ENCODE measurements at places on chromosomes 16 and 17.
A peak's percentile ranks its signal among the peaks of the same experiment; 100 is the strongest.

- DNase-seq: no peak
Observed at GRCh38 chr16:10526962-10527361, 53.4 kb downstream of the EMP2 start.

GRCh38 chr17:55496094-55496881, 15.0 kb downstream of the SMIM36 start:
- DNase-seq: peak; percentile 76

GRCh38 chr16:53809088-53809932, 105.4 kb downstream of the FTO start:
- DNase-seq: no peak

GRCh38 chr16:20901436-20902112, 1.0 kb downstream of the LYRM1 start:
- DNase-seq: peak; percentile 73

- peak; percentile 81 for DNase-seq
Observed at GRCh38 chr16:69105501-69106361, at the start of gene HAS3. Gene HAS3, plus strand, starts transcription at chr16:69105653. Its CDS starts 3,743 bp downstream, at chr16:69109396.

- no peak for DNase-seq
Observed at GRCh38 chr17:78905116-78905515, 2.1 kb upstream of the CEP295NL start.

GRCh38 chr17:51046514-51047384, 73.9 kb downstream of the SPAG9 start:
- DNase-seq: peak; percentile 28

GRCh38 chr16:64773184-64773583, 348.7 kb downstream of the CDH11 start:
- no peak for DNase-seq

DNA sequence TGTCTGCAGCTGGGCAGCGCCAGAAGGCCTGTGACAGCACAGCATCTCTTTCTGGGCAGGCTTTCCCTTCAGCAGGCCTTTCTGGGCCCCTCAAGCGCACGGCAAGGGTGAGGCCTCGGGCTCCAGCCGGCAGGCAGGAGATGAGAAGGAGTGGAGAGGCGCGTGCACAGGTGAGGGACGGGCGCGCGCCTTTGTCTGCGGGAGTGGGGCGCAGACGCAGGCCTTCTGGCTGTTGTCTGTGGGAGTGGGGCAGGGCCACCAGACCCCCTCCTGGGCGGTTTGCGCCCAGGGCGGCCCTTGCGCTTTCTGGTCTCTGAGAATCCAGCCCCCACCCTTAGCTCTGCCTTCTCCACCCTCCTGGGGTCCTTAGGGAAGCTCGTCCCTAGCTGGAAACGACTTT, 6.5 kb downstream of the ZNF205 start:
- DNase-seq: no peak

DNA sequence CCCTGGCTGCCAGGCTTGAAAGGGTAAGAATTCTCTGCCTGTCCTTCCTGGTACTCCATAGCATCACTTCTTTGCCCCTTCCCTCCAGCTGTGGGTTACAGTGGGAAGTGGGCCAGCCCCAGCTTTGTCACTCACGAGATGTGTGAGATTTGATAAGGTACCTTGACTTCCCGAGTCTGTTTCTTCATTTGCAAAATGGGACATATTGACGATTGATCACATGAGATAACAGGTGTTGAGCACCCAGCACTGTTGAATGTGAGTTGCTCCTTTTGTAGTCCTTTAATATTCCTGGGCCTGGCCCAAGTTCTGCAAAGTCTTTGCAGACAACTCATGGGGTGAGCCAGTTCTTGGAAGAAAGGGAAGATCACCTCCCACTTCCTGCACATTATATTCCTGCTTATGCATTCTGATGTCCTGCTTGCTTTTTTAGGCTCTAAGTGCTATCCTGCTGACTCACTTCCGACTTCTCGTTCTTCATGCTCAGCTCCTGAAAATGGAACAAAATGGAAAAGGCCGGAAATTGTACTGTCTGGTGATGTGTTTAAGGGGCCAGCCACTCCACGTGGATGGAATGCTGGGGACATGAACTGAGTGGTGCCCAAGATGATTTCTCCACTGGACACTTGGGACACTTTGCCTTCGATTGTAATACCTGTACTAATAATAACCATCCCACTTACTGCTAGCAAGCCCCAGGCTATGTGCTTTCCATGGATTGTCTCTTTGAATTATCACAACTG, 8.3 kb upstream of the NLK start:
- no peak for DNase-seq

DNA sequence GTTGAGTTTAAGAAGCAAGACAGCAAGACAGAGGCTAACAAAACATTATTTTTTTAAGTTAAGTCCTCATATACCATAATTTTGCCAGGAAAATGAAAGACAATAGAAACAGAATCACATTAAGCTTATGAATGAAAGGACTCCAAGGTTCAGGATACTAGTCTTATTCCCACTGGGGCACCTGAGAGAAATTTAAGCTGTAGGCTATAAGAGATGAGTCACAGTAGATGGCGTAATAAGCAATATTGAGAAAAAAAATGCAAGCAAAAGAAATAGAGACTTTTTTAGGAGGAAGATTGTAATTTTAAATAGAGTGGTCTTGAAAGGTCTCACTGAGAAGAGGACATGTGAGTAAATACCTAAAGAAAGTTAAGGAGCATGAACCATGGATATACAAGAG, 57.1 kb upstream of the KIF2B start:
- DNase-seq: peak; percentile 22

DNA sequence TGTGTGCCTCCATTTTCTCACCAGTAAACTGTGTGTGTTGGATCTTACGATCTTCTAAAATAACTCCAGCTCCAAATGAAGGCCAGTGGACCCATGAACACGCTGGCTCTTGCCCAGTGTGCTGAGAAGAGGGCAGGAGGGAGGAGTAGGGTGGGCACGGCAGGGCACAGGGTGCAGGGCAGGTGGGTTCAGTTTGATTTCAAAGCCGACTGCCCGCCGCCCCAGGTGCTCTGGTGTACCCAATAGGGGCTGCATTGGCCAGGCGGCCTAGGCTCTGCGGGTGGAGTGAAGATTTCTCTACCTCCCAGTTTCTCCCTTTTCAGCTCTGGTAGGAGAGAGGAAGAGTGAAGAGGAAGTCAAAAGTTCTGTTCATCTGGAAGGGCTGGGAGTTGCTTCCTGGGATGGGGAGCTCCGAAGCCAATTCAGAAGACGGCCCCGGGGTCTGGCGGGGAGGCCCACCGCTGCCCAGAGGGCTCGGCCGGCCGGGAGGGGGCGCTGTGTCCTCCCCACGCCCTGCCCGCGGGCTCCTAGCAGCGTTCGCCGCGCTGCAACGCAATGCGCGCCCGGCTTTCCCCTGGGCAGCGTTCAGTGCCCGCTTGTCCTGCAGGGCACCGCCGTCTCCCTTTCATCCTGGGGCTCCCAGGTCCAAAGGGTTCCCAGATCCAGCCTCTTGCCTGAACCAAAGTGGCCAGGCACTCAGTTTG, 1.1 kb upstream of the CRHR1 start:
- DNase-seq: no peak

DNA sequence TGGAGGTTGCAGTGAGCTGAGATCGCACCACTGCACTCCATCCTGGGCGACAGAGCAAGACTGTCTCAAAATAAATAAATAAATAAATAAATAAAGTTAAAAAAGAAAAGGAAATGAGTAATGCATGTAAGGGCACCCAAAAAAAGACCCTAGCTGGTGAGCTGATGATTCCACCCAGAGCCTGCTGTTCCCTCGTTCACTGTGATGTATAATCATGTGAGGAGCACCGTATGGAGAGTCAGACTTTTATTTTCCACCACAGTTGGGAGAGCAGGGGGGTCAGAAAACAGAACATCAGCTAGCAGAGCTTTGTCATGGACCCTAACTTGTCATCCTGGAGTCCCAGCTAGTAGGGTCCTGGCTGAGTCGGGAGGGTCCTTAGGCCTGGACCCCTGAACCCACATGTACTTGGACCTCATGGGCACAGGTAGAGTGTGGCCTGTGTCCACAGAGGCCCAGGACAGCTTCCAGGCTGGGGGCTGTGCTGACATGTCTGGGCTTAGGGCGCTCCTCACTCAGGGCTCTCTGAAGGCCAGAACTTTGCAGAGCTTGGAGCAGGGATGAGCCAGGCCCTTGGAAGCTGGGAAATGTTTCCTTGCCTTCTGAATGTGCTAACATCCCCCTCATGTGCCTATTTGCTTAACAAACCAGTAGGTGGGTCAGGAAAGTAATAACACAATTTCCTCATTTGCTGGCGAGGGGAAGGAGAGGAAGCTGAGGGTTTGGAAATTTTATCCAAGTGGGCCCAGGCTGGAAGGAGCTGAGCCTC, 18.8 kb upstream of the LASP1NB start:
- no peak for DNase-seq

- DNase-seq: peak; percentile 38
Observed at GRCh38 chr17:17269926-17270773, 10.9 kb downstream of the COPS3 start.

DNA sequence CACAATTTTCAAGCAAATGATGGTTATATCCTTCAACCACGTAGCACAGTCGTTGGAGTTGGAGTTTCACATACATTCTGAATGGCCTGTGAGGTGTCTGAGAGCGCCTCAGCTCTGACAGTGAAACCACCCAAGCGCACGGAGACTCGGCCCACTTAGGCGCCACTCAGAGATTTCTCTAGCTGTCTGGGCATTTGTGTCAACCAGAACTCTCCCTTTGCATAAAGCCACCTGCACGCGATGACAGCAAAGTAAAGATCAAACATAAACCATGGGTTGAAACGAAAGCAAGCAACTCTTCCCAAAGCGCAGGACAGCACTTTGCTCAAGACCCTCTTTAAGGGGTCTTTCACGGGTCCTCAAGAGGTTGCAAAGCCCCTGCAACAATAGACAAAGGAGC, 533 bp downstream of the SLC6A4 start:
- no peak for DNase-seq

DNA sequence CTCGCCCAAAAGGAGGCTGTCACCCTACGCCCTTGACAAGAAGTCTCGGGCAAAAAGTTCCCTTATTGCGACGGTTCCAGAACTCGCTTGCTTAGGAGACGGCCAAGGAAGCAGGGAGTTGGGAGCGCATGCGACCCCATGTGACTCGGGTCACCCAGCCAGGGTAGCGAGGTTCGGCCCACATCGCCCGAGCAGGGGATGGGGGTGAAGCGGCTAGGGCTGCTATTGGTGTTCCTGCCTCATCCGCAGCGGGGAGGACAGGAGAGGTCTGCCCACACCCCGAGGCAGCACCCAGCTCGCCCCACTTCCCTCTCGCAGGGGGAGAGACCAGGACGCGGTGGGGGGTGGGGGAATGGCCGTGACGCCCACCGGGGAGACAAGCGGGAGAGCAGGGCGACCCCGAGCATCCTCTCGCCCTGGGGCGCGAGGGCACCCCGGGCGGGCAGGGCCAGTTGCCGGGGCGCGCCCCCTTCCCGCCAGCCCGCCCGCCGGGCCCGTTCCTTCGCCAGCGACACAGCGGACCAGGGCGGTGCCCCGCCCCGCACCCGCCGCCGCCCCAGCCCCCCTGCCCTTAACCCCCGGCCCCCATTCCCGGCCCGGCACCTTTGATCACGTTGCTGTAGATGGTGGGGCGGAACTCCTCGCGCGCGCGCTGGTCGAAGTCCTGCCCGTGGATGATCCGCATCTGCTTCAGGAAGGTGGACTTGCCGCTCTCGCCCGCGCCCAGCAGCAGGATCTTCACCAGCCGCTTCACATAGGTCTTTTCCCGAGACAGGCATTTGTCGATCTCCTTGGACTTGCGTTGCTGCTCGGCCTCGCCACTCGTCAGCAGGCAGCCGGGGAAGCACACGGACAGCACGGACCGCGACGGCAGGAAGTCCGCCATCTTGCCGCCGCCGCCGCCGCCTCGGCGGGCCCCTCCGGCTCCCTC, 567 bp downstream of the GNA13 start:
- DNase-seq: peak; percentile 64

DNA sequence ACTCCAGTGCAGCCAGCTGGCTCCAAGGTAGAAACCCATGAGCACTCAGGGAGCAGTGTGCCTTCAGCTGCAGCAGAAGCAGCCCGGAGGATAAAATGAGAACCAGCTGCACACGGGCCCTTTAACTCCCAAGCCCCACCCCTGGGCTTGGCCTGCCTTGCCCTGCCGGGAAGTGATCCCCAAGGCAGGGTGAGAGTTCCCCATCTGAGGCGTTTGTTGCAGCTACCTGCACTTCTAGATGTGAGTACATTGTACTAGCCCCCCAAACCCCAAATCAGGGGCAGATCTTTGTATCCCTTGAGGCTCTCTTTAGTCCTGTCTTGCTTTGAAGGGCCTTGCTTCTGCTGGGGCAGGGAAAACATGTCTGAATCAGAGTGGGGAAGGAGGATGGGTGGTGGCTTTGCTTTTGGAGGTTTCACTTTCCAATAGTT, at the start of gene MVP:
MVP (plus strand) TSS at position 192 of the 431 bp plus-strand sequence. CDS start 10,088 bp downstream, outside the sequence.
- peak; percentile 58 for DNase-seq

GRCh38 chr17:4772235-4772613, 538 bp downstream of the TM4SF5 start:
- no peak for DNase-seq

DNA sequence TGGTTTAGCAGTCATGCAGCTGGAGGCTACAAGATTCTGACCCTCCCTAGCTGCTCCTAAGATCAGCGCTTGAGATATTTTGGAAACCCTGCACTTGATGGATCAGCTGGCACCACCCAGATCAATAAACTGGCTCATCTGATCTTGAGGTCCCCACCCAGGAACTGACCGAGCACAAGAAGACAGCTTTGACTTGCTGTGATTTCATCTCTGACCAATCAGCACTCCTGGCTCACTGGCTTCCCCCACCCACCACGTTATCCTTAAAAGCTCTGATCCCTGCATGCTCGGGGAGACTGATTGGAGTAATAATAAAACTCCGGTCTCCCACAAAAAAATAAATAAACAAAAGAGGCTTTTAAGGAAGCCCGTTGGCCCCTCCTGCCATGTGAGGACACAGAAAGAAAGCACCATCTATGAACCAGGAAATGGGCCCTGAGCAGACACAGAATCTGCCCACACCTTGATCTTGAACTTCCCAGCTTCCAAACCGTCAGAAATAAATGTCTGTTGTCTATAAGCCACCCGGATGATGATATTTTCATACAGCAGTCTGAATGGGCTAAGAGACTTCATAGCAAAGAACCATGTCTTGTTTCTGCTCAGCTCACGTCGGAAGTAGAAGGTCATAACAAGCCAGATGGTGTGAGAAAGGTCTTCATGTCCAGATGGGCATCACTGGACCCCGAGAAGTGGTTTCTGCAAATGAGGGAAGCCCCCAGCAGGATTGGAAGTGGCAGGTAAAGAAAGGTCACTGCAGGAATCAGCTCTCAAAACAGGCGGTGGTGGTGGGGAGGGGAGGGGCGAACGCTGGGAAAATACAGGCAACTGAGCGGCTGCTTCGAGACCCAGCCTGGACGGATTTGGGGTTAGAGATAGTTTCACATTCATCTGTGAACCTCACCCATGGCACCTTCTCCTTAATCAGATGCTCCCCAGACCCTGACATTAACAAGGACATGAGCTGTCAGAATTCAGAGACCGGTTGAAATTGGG, 19.8 kb upstream of the RPH3AL start:
- no peak for DNase-seq

Measured in NB4 (cell line).